Kidney epithelial cell (primary cell): ENCODE measurements at places on chromosomes 5 and 9.

GRCh38 chr9:105466898-105467455 is 19.1 kb downstream of the FSD1L start:
- no peak for DNase-seq

DNA sequence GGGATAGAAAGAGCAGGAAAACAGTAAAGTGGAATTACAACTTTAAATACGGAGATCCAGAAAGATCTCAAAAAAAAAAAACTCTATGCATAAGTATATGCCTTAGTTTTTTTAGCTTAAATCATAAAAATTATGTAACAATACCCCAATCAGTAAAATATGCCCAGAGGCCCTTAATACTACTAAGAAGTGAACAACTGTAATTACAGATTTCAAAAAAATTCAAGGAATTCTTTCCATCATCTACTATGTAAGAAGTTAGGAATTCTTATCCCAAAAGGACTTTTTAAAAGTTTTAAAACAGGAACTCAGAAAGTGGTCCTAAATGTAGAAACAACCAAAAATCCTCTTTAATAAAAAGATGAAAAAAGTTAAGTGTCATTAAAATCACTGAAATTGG is 111.3 kb downstream of the SSBP2 start:
- no peak for DNase-seq

- no peak for DNase-seq
Measured at GRCh38 chr9:97592126-97592525, 41.0 kb downstream of the TSTD2 start.

DNA sequence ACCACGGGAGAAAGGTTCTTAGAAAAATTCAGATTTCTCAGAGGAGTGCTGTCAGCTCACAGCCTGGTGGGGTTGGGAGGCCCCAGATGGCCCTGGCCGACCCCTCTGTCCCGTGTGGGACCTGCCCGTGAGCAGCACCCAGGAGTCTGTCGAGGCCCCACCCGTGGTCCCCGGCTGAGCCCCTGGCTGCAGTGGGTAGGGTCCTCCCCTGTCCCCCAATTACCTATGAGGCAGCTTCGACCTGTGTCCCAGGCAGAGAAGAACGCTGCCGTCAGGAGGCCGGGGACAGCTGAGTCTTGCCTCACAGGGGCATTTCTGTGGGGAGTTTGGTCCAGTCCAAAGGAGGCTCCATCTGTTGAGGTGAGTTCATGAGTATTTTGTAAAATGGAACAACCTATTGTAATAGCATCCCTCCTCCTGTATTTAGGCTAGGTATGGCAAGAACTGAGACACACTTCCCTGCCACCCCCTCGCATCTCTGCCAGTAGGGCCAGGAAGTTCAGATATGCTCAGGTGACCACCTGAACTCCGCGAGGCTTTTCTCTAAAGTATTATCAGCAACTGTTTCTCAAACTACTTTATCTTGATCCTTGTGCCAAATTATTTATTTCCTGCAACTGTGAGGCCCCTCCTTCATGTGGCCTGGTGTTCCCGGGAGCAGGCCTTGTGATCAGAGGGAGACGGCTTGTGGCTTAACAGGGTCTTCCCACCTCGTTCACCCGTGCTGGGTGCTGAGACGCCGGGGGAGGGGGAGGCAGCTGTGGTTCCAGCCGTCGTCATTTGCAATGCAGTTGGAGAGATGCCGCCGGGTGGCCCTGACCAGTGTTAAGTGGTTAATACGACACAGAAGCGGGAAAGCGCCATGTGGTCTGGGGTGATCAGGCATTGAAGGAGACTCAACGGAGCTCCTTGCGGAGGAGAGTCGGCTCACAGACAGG is 1.7 kb downstream of the AHRR start:
- DNase-seq = no peak

GRCh38 chr9:84990416-84990815 is 320.9 kb downstream of the NTRK2 start:
- DNase-seq = no peak

DNA sequence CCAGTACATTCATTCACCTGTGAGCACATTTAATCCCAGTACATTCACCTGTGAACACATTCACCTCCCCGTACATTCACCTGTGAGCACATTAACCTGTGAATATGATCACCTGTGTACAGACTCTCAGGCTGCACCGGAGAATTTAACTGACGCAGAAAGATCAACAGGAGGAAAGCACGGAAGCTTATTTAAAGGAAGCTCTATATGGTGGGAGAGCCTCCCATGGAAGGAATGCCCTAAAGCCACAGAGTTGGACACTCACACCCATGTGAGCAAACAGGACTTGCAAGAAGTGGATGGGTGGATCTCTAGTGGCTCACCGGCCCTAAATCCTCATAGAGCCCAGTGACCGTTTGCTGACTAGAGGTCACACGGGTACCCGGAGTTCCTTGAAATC is 38.2 kb downstream of the TRIP13 start:
- no peak for DNase-seq

GRCh38 chr5:158722940-158723339 is 376.8 kb downstream of the EBF1 start:
- no peak for DNase-seq

DNA sequence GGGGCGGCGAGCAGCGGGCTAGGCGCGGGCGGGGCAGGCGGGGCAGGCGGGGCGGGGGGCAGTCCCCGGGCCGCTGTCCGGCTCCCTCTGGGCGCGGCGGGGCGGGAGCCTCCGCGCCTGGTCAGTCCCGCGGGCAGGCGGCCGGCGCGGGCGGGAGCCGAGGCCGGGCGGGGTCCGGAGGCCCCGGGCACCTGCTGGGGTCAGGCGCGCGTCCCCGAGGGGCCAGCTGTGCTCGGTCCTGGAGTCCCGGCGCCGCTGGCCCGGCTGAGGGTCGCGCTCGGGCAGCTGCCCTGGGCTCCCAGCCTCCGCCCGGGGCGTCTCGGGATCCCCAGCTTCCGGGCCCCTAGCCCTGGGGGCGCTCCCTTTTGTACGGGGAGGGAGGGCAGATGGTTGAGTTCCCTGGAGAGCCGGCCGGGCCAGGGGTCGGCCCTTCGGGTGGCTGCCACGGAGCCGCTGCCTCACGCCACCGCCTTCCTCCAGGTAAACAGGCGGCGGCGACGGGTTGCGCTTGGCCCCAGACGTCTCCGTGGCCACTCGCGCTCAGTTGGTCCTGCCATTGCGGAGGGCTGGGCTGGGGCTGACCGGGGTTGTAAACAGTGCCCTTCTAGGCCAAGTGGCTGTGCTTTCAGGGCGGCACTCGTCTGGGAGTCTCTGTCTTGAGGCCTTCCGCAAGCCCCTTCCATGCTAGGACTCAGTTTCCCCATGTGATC is 473 bp downstream of the ZBTB34 start:
- no peak for DNase-seq

- DNase-seq = no peak
Measured at GRCh38 chr9:132516301-132516700, 66.1 kb upstream of the BARHL1 start.

GRCh38 chr5:62152394-62153087 is 153.5 kb upstream of the KIF2A start:
- DNase-seq = no peak

GRCh38 chr9:96460882-96461281 is 10.9 kb downstream of the HABP4 start:
- DNase-seq = no peak

DNA sequence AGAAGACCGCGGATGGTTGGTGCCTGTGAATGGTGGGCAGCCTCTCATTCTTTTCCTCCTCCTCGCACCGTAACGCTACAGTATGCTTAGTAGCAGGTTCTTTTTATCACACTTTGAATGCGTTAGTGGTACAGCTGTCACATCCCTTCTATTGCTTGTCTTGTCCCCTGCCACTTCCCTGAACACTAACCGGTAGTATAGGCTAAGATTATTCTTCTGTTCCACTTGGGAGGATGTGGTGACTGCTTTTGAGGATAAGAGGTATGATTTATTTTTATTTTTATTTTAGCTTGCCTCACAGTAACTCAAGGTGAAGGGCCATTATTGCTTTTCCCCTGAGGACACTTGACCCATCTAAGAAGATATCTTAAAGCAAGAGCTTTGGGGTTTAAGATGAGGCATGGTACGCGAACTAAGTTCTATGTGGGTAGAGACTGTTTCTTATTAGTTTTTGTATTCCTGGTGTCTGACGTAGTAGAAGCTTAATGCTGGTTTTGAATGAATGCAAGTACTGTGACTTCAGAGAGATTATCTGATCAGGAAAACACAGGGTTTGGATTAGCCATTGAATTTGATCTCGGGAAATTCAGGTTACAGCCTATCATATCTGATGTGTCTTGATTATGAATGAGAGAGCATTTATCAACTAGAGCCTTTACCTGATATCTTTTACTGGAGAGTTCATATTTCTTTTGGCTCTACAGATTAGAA is 951 bp downstream of the UNC13B start:
- no peak for DNase-seq

GRCh38 chr9:10661994-10662393 is 49.2 kb upstream of the PTPRD start:
- DNase-seq = no peak

GRCh38 chr5:50562694-50563093 is 103.7 kb upstream of the PARP8 start:
- DNase-seq = no peak
